ENCODE measurements at places on chromosomes 4 and X. TPM values are rescaled to one million over a fixed set of nuclear protein-coding genes. Genes with fewer than 3 reads are reported as not detected.

Gene CLDN2
- polyA plus RNA-seq, result 0.48 TPM

Gene PNMA6F
- not detected for polyA plus RNA-seq

DNA sequence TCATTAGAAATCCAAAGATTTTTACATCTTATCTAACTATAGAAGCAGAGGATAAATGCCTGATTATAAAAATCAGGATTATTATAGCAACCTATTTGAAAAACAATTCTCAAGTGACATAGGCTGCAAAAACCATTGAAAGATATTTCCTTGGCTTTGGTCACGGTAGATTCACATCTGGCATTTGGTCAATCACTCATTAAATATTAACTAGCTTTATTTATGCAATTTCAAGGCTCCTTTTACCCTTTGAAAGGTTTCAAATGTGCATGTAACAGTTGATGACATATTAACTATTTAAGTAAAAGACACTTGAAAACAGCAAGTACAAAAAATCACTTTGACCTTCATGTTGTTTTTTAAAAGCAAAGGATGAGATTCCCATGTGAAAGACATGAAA lies 98.1 kb downstream of the MMRN1 start:
- DNase-seq, result no peak

- no peak for DNase-seq
These were observed 231.3 kb upstream of the CT83 start for GRCh38 chrX:116694046-116694445.

GRCh38 chr4:6059375-6059805 lies 41.2 kb upstream of the C4orf50 start:
- no peak for DNase-seq

DNA sequence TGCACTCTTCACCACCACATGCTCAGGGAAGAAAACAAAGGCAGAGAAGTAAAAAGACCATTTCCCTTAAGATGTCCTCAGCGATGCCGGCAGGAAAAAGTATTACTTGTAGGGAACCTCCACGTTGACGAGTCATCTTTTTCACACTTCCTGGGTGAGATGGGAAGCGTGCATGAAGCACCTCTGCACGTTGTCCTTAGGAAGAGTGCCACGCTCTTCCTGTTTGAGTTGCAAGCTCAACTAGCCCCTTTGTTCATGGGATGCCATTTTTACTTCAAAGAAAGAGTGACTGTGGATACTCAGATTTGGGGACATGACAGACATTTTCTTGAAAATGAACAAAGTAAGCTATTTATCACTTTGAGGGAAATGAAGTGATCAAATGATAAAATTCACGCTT lies 33.8 kb downstream of the DCTD start:
- DNase-seq, result no peak

Gene GYG2
- polyA plus RNA-seq, result 3.0 TPM

Gene ZMYM3
- 22.0 TPM for polyA plus RNA-seq

- no peak for DNase-seq
These were observed 74.1 kb downstream of the LDB2 start for GRCh38 chr4:16824278-16824806.

DNA sequence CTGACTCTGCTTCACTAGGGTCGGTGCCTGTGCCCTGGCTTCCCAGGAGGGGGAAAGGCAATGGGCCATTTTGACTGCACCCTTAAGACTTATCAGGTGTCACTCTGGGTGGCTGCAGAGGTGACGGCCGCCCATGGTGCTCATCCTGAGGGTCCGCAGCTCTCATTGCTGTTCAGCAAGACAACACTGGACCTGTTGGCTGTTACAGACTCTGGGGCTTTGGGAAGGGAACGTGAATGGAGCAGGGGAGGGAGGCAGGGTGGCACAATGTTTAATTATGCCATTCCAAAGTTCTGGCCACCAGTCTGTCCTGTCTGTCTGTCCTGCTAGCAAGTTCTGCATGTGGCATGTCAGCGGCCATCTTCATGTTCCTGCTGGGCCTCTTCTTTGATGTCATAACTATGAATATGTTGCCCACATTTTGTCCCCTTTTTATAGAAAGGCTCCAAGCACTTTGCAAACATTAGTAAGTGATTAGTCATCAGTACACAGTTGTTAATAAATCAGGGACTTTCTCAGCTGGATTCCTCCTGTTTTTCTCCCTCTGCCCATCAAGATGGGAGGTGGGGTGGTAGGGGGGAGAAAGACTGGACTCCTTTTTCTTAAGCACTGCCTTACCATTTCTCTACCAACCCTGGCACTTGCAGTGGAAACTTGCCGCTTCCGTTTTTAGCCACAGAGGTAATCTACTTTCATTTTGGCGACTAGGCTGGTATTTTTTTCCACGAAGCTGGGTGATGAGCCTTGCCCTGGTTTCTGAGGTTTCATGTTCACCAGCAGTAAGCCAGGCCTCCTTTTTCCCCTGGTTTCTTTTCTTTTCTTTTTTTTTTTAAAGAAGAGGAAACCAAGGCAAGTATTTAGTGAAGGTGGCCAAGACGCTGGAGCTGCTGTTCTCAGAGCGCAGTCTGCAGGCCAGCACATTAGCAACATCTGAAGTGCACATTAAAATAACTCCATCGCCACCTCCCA lies 88.6 kb upstream of the TRIM2 start:
- DNase-seq, result peak; percentile 24
